ENCODE measurements at places on chromosomes 11 and 22.
A peak's percentile ranks its signal among the peaks of the same experiment; 100 is the strongest.

- DNase-seq, result peak; percentile 77
Observed at GRCh38 chr11:90134478-90135003, at the start of gene NAALAD2. NAALAD2 (plus strand) TSS chr11:90134663; CDS start chr11:90134759, 96 bp downstream.

GRCh38 chr11:131665344-131665968, 295.0 kb downstream of the NTM start:
- no peak for DNase-seq

DNA sequence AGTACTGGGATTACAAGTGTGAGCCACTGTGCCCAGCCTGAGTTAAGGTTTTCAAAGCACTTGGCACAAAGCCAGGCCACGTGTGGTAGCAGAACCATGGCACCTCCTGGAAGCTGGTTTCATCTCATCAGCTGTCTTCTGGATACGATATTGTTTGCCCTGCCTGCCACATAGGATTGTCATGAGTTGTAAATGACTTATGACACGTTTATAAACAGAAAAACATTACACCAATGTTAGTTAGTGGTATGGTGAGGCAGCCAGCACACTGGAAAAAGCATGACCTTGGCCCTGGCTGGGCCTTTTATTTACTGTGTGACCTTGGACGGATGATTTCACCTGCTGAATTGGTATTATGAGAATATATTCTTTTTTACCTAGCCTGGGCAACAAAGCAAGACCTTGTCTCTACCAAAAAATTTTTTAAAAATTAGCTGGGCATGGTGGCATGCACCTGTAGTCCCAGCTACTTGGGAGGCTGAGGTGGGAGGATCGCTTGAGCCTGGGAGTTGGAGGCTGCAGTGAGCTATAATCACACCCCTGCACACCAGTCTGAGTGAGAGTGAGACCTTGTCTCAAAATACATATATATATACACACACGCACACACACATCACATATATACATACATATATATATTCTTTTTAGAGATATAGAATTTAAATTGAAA, 24.0 kb upstream of the MYH9 start:
- no peak for DNase-seq

GRCh38 chr11:1763336-1763795, 361 bp downstream of the CTSD start:
- no peak for DNase-seq

GRCh38 chr22:28046100-28046499, 127.0 kb upstream of the PITPNB start:
- DNase-seq, result no peak

DNA sequence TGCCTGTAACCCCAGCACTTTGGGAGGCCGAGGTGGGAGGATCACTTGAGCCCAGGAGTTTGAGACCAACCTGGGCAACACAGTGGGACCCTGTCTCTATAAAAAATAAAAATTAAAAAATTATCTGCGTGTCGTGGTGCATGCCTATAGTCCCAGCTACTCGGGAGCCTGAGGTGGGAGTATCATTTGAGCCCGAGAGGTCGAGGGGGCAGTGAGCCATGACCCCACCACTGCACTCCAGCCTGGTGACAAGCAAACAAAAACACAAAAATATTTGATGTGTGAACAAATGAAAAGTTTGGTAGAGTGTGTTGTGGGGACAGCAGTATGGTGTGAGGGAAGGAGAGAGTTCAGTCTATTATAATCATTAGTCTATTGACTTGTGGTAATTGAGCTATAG, 90.8 kb upstream of the PARVA start:
- DNase-seq, result no peak

GRCh38 chr11:111299101-111300026, 1.0 kb downstream of the POU2AF3 start:
- DNase-seq, result no peak

All from CMK (cell line).